CD4-positive, alpha-beta T cell treated with Interleukin-1 beta for 1 hour (primary cell): ENCODE measurements at places on chromosomes 1 and 21.

DNA sequence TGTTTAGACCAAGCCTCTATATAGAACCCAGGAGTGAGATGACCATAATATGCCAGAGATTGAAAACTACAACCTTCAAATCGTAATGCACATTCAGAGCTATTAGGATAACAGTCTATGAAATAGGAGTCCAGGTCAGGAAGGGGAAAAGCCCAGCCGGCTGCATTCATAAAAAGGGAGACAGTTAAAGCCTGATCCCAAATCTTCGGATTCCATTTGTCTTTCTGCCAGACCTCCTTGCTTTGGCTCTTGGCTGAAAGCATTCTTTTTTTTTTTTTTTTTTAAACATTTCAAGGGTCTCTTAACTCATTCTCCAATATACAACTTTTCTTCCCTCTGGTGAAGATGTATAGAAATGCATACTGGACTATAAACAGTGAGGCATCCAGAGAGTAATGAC, 81.1 kb downstream of the NTPCR start:
- no peak for DNase-seq

GRCh38 chr1:2170211-2170610, 24.4 kb downstream of the FAAP20 start:
- DNase-seq: no peak

GRCh38 chr1:22236166-22236565, 93.3 kb upstream of the WNT4 start:
- no peak for DNase-seq

DNA sequence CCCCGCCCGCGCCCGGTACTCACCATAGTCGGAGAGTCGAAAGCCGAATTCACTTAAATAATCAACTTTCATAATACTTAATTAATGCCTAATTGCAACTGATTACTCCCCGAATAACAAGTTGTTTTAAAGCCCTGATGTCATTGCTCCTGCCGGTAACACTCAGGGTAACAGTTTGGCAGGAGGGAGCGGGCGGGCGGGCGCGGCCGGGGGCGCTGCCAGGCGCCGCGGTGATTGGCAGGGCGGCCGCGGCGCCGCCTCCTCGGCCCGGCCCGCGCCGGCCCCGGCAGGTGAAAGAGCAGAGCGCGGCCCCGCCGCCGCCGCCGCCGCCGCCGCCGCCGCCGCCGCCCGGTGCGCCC, 102.2 kb downstream of the CASZ1 start:
- DNase-seq: no peak

GRCh38 chr1:55962472-55962871, 616.9 kb downstream of the PLPP3 start:
- no peak for DNase-seq

GRCh38 chr21:29829564-29830275, 110.1 kb downstream of the GRIK1 start:
- DNase-seq: no peak

- DNase-seq: no peak
These were observed 117.3 kb upstream of the IRF2BP2 start for GRCh38 chr1:234727018-234727940.

DNA sequence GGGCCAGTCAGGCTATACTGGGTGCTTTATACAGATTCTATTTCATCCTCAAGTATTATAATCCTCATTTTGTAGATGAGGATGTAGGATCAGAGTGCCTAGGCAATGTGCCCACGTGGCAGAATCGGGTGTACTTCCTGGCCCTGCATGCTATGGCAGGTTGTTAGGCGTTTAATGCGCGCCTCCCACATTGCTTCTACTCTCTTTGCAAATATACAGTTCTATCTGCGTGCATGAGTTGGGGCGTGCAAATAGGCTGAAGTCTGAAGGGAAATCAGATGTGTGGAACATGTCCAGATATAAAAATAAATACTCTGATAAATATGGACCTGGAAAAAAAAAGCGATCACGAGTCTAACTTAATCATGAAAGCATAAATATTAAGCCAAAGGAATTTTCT, 194.7 kb upstream of the FMN2 start:
- no peak for DNase-seq

DNA sequence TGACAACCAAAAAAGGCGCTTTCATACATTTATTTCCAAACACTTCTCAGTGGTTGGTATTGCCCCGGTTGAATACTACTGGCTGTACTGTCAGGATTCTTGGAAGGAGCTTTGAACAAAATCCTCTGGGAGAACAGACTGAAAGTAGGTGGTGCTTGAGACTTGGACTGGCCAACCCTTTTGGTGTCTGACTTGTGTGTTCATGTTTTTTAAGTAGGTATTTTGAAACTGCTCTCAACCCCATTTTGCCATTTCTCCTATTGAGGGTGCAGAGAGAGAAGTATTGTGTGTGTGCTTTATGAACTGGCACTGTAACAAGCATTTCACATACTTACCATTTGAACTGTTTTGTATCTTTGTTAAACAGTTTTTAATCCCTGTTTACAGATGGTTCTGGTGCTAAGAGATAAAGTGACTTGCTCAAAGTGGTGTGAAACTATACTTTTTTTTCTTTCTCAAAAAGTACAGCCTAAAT, 21.2 kb downstream of the ARID1A start:
- no peak for DNase-seq

DNA sequence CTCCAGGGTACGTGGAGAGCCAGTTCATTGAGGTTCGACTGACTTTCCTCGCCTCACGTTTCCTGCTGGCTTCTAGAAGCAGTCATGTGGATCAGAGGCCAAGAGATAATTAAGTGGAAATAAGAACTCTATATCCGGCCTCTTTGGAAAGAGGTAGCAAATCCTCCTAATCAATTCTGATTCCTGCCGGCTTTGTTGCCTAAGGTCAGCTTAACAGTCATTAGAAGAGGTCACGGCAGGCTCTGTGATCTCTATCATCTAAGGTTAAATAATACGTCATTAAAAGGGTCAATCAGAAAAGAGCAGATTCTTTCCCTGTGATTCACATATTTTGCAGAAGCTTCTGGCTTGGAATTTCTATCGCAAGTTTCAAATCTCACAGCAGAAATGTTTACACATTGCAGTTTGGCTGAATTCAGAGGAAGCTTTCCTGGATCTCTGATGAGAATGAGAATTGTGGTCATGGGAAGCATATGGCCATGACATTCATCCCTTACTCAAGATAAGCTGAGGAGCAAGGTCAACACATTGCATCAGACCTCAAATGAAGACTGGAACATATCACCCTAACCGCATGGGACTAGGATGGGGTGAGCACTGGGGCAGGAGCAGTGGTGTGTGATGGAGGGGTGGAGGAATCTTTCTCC, 189.4 kb downstream of the PBX1 start:
- DNase-seq: no peak
